ENCODE measurements at places on chromosomes 5 and 9.
A peak's percentile ranks its signal among the peaks of the same experiment; 100 is the strongest.

DNA sequence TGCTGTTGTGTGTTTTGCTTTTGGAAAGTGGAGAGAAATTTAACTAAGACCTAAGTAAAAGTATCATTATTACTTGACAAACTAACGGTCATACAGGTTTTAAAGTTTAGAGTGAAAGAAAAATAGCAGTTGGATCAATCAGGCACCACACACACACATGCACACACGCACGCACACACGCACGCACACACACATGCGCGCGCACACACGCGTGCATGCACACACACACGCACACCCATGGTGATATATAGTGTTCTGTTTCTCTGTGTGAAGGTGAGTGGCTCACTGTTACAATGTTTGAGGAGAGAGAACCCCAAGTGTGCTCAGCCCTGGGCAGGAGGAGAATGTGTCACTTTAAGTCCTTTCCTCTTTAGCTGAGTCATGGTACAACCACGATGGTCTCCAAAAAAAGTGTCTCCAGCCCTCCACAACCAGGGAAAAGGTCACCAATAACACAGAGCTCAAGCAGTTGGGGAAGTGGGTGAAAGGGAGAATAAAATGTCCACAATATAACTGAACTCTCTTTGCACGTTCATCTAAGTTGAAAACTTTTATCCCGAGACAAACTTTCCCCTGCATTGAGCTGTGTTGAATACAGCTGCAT, 3.2 kb downstream of the ZNF366 start:
- no peak for DNase-seq

DNA sequence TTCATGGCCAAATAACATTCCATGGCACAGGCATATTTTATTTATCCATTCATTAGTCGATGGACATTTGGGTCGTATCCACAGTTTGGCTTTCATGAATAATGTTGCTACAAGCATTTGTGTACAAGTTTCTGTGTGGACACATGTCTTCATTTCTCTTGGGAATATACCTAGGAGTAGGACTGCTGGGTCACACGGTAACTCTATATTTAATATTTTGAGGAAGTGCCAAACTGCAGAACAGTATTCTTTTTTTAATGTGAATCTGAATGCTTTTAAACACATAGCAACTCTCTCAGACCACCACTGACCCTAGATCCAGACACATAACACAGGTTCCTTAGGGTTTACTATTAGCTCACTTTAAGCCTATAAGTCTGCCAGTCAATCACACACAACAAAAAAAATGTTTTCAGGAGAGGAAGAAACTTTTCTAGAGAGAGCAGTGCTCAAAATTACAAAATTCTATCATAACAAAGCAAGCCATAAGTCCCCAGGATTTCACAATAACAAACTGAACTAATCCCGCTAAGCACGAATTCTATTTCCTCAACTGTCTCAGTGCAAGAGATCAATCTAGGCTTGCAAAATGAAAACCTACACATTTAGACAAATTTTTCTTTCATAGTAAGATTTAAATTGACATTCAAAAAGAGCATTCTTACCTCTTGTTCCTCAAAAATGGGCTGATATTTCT, 41.8 kb upstream of the GABBR2 start:
- DNase-seq: no peak

- DNase-seq: no peak
Measured at GRCh38 chr9:121784731-121785411, 133.4 kb downstream of the DAB2IP start.

- peak; percentile 34 for DNase-seq
Measured at GRCh38 chr9:37283730-37284325, 138.7 kb upstream of the GRHPR start.

DNA sequence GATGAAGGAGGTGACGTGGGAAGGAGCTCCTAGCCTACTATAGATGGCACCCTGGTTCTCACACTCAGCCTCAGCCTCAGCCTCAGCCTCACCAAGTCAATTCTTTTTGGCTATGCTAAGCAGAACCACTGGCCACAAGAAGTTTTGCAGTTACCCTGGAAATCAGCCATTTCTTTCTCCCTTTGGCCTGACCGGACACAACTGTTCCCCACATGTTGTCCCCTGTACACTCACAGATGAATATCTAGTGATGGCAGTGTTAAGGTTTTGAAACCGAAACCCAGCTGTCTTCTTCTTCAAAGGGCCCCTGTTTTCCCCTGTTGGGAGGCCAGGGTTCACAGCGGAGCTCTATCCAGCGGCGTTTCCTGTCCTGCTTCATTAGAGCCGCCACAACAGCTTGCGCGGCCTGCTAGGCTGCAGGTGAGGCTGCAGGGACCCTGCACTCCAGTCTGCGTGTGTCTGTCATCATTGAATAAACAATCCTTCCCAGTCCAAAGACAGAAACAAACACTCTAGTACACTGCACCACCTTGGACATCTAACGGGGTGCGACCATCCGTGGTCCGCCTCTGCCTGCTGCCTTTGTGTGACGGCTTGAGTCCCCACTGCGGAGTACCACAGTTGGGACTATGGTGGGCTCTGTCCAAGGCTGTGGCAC, 250.5 kb downstream of the DENND1A start:
- DNase-seq: peak; percentile 66

- DNase-seq: no peak
Measured at GRCh38 chr5:149177339-149177843, 36.1 kb downstream of the ABLIM3 start.

GRCh38 chr5:123809594-123810221, 297.7 kb downstream of the CSNK1G3 start:
- DNase-seq: no peak

GRCh38 chr9:72006501-72006900, 53.9 kb downstream of the C9orf57 start:
- DNase-seq: no peak

GRCh38 chr5:101435768-101436167, 532.7 kb upstream of the ST8SIA4 start:
- no peak for DNase-seq

Data from GM13977 (cell line).